SK-N-DZ (cell line): ENCODE measurements at places on chromosomes 16 and 17.

DNA sequence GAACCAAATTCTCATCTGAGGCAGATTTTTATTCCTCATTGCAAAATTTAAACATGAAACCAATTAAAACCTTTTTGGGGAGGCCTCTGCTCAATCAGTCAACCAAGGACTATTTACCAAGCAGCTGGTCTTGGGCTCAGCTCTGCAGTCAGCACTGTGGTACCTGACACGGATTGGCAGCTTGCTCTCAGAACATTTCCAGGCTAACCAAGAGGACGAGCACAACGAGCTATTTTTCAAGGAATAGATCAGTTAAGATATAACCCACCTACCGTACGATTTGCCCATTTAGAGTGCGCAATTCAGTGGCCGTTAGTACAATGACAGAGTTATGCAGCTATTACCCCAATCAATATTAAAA, 26.4 kb upstream of the KLHDC4 start:
- DNase-seq: no peak

DNA sequence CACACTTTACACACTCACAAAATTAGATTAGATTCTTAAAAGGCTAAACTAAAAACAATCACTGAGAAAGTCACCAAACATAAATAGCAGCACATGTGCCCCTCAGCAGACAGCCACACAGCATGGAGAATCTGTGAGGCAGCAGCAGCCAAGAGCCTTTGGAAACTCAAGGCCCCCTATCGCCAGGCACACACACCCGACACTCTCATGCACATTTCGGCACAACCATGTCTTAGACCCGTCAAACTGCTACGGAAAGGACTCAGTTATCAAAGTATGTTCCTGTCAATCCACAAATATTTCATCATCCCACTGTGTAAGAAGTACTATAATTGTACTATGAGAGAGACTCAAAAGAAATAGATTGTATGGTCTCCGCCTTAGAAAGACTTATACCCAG, 20.9 kb downstream of the UBE2O start:
- no peak for DNase-seq

DNA sequence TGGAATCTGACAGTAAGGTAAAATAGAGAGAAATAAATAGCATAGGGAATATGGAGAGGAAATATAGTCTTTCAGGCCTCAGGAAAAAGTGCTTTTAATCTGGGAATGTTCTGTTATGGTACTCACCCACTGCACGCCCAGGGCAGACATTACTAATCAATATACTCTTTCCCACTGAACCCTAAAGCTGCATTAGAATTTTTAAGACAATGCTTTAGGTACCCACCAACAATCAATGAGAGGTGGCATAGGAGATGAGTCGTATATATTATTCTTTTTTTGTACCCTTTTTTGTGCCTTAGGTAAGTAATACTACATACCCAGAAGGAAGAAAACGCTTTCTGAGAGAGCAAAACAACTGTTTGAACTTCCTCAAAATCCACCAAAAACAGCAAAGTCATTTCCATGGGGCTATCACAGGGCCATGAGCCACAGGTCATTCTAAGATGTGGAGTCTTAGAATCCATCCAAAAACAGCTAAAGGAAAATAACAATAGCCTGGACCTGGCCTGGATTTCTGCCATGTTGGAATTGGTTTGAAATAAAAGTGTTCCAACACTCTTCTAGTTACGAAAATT, 542.1 kb downstream of the XYLT1 start:
- DNase-seq: no peak

GRCh38 chr17:50589095-50589705, 28.7 kb downstream of the CACNA1G start:
- no peak for DNase-seq

DNA sequence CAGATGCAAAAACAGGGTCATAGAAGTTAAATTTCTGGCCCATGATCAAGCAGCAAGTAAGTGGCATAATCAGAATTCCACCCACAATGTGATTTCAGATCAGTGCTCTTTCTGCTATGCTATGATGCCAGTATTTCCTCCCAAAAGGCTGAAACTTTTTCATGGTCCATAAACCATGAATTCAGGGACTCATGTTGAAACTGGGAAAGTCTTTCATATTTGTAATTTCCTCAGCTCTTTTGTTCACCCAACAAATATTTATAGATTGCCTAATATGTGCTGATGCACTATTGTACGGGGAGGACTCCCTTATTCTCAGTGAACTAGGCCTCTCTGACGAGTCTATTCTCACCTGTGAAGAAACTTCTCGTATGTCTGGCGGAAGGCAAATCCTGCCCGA, 156.3 kb downstream of the MYO1D start:
- no peak for DNase-seq

DNA sequence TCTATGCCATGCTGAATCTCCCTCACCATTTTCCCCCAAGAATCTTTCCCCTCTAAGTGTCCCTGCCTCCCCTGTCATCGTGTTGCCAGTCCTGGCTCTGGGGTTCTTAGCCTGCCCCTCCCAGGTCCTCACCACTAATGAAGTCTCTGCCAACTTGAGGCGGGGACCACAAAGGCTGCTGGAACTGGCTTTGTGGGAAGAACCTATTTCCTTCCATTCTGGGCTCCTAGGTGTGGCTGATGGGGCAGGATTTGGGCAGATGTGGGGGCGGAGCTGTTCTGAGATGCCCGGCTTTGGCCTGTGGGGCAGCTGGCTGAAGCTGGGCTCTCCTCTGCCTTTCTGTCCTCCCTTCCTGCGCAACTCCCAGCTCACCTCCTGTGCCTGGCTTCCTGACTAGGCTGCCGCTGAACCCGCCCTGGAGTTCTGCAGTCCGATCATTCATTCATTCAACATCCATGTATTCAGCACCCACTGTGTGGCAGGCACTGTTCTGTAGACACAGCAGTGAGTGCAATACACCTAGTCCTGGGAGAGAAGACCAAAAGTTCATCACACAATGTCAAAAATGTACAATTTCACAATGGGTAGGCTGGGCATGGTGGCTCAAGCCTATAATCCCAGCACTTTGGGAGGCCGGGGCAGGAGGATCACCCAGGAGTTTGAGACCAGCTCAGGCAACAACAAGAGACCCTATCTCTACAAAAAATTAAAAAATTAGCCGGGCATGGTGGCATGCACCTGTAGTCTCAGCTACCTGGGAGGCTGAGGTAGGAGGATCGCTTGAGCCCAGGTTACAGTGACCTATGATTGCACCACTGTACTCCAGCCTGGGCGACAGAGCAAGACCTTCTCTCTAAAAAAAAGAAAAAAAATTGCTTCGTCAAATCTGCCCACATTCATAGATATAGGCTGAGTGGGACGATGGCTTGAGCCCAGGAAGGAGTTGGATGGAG, 1.9 kb upstream of the SNN start:
- DNase-seq: no peak
